Activated T-cell treated with anti-CD3 and anti-CD28 coated beads for 1 hour (primary cell): ENCODE measurements at places on chromosomes 6 and 20.

- DNase-seq = no peak
Observed at GRCh38 chr6:90464507-90464906, 122.4 kb downstream of the MAP3K7 start.

DNA sequence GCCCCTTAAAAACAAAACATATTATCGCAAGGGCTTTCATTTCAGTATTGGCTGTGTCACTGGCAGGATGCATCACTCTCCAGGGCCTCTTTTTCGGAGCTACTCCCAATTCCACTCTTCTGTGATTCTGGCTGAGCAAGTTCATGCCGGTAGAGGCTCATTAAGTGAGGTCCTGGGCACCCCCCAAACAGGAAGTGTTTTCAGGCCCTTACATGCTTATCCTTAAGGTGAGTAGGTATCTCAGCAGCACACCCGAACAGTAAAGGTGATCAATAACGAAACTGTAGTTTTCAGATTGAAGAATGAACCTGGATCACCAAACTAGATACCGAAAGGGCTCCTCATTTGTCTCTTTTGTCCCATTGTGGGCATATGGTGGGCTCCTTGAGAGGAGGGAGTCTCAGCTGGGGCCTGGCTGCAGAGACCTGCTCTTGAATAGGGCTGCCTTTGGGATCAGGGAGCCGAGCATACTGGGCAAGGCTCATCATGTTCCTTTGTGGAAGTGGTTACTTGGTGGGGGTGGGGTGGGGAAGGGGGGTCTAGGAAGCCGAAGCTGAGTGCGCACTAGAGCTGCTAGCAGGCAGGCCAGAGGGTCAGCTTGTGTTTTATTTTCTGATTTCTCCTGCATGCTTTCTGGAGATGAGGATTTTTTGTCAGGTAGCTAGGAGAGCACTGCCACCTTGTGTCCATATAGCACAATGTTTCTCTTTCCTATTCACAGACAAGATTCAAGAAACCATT lies 65.2 kb downstream of the CDS2 start:
- DNase-seq = no peak

DNA sequence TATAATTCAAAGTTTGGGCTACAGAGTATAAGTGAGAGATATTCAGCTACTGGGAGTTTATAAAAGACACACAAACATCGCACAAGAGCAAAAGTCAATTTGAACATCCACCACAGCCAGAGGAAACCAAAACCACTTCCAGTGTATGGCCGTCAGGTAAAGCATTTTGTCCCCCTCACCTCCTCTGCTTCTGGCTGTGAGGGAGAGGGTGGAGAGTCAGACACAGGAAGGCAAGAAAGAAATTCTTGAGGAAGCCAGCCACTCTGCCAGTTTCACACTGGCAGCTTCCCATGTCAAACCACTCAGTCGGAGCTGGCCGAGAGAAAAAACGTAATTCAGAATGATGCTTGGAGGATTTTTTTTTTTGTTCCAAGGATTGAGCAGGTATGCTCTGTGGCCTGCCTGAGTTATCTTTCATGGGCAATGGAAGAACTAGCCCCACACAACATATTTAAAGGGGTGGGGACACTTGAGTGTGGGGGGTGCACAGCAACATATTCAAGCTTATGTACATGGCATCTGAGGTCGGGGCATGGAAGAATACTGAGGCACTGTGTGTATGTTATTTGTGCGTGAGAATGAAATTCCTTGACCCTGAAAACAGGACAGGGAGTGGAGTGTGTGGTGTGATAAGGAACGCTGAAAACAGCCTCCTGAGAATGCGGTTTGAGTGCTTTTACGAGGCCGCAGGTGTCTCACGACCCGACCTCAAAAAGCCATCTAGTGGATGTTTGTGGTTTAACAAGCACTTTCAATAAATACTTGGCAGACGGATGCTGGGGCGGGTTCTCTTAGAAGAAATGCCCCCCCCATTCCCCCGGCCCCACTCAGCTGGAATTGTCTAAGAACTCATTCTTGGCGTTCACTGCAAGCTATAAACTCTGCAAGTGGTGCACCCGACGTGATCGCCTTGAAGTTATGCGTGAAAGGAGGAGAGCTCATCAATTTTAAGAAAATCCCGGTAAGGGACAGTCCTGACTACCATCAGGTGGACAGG lies 27.5 kb upstream of the ZBTB22 start:
- DNase-seq = peak; percentile 41

GRCh38 chr6:108497883-108498282 lies 62.8 kb upstream of the FOXO3 start:
- no peak for DNase-seq
